ENCODE measurements at places on chromosomes 5 and 9. TPM values are rescaled to one million over a fixed set of nuclear protein-coding genes. Genes with fewer than 3 reads are reported as not detected.

The DPH7 gene
- 29.3 TPM for total RNA-seq

The TMEM171 gene
- total RNA-seq, result 70.9 TPM

The ANKRD31 gene
- 0.16 TPM for total RNA-seq

The SPINK1 gene
- total RNA-seq, result 254 TPM

The CYLC2 gene
- not detected for total RNA-seq

The MARVELD2 gene
- 48.0 TPM for total RNA-seq

The INSYN2B gene
- not detected for total RNA-seq

The AGXT2 gene
- not detected for total RNA-seq

The CBY3 gene
- not detected for total RNA-seq

The PCDHGB3 gene
- total RNA-seq, result 2.0 TPM

The TLX3 gene
- not detected for total RNA-seq

The RAI14 gene
- total RNA-seq, result 14.0 TPM

The GIN1 gene
- 6.9 TPM for total RNA-seq

The POLR3G gene
- total RNA-seq, result 1.5 TPM

The LCN2 gene
- 456 TPM for total RNA-seq

The SIT1 gene
- total RNA-seq, result 1.2 TPM

The GABRP gene
- 2.0 TPM for total RNA-seq

The CHSY3 gene
- 0.96 TPM for total RNA-seq

The PCDHB14 gene
- total RNA-seq, result 2.0 TPM

The CDH10 gene
- total RNA-seq, result not detected

The PCDHAC1 gene
- 0.14 TPM for total RNA-seq

The AUH gene
- total RNA-seq, result 18.2 TPM

The TEK gene
- 3.9 TPM for total RNA-seq

The ARHGEF37 gene
- total RNA-seq, result 13.4 TPM

The MYOT gene
- total RNA-seq, result 2.0 TPM

The CSF2 gene
- not detected for total RNA-seq

The SLC25A2 gene
- total RNA-seq, result 1.7 TPM

The IL9 gene
- not detected for total RNA-seq

The CAPSL gene
- not detected for total RNA-seq

The PRKAA1 gene
- total RNA-seq, result 111 TPM

The PKD2L2 gene
- not detected for total RNA-seq

The ADAMTSL2 gene
- total RNA-seq, result 1.3 TPM

The SLC46A2 gene
- 0.16 TPM for total RNA-seq

The MYO10 gene
- 87.8 TPM for total RNA-seq

The PITX1 gene
- total RNA-seq, result 6.2 TPM

The TMEM174 gene
- not detected for total RNA-seq

The SEMA6A gene
- 90.0 TPM for total RNA-seq

The ZCCHC7 gene
- 25.7 TPM for total RNA-seq

The QSOX2 gene
- total RNA-seq, result 8.1 TPM

The DRD1 gene
- total RNA-seq, result 0.09 TPM

The FABP6 gene
- not detected for total RNA-seq

The NMUR2 gene
- not detected for total RNA-seq

The PPP2R2B gene
- 1.2 TPM for total RNA-seq

The BHMT2 gene
- total RNA-seq, result 17.7 TPM

The SAPCD2 gene
- 11.2 TPM for total RNA-seq

The REXO4 gene
- 18.7 TPM for total RNA-seq

The THOC3 gene
- 29.4 TPM for total RNA-seq

The CMYA5 gene
- 1.1 TPM for total RNA-seq

The FAM240B gene
- not detected for total RNA-seq

The GHR gene
- total RNA-seq, result 10.3 TPM

The AOPEP gene
- 47.5 TPM for total RNA-seq

The ROR2 gene
- 56.0 TPM for total RNA-seq

The AIF1L gene
- 5.6 TPM for total RNA-seq

The SPATA31D4 gene
- total RNA-seq, result not detected

The IRX2 gene
- 0.51 TPM for total RNA-seq

Measured in mucosa of descending colon (tissue), 3 donors.